ENCODE measurements at places on chromosomes 11 and 22.

GRCh38 chr11:2838091-2838490, 47.5 kb downstream of the CDKN1C start:
- DNase-seq, result no peak

- no peak for DNase-seq
These were observed 5.2 kb downstream of the C1QTNF6 start for GRCh38 chr22:37182949-37183245.

- no peak for DNase-seq
These were observed 6.9 kb downstream of the OSBPL5 start for GRCh38 chr11:3158131-3158591.

- peak; percentile 54 for DNase-seq
These were observed 63.4 kb downstream of the MYO7A start for GRCh38 chr11:77191429-77191822.

- DNase-seq, result no peak
These were observed 5.5 kb upstream of the IFITM10 start for GRCh38 chr11:1755692-1756561.

DNA sequence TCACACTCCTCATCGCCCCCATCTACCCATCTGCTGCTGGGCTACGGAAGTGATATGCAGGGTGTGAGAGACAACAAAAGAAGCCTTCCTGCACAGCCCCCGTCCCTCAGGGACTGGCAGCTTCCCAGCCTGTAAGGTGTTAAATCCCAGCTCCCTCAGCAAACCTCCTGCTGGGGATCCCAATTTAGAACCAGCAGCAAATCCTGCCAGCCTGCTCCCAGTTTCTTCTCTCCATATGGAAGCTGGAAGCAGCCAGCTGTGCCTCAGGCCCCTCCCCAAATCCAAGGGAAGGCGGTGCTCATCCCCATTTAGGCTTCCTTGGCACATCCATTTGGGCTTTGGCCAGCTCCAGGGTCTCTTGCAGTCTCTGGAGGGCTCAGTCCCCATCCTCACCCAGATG, 47.5 kb downstream of the PAMR1 start:
- no peak for DNase-seq

- peak; percentile 69 for DNase-seq
These were observed at the start of gene CYP2R1 for GRCh38 chr11:14892036-14892556. TSS of gene CYP2R1 (minus strand) at chr11:14892231. CDS start at chr11:14892205, 26 bp downstream.

- no peak for DNase-seq
These were observed 27.8 kb upstream of the TOP3B start for GRCh38 chr22:22010358-22010757.

GRCh38 chr11:68535098-68535497, 74.5 kb downstream of the PPP6R3 start:
- DNase-seq, result no peak

DNA sequence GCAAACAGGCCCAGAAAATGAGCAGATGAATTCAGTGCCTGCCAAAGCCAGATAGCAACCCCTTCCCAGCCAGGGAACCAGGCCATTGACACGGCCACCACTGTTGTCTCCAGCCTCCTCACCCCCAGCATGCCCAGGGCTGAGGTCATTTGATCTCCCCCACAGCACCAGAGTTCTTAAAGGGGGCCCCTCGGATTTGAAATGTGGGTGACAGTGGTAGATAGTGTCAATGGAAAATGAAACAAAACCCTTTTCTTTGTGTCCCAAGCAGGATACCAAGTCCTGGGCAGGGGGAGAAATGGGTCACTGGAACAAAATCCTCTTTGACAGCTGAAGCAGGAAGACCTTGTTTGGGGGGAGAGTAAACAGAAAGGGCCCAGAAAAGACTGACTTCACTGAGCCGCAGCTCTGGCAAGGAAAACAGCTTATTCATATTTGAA, 14.3 kb upstream of the ACCSL start:
- no peak for DNase-seq

- DNase-seq, result no peak
These were observed 192.6 kb upstream of the PITPNB start for GRCh38 chr22:28111501-28112189.

DNA sequence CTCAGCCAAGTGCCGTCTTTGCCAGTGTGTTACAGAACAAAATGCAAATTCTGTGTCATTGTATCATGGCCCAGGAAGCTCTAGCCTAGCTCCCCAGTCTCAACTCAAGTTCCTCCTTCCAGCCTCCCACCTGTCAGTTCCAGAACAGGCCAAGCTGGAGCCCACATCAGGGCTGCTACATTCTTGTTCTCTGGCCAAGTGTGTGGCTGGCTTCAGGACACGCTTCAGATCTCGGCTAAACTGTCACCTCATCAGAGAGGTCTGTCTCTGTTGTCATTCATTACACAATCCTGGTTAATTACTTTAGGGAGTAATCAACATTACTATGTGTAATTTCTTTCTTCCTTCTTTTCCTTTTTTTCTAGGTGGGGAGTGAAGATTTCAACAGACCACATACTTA, 347.0 kb upstream of the SYN3 start:
- no peak for DNase-seq

DNA sequence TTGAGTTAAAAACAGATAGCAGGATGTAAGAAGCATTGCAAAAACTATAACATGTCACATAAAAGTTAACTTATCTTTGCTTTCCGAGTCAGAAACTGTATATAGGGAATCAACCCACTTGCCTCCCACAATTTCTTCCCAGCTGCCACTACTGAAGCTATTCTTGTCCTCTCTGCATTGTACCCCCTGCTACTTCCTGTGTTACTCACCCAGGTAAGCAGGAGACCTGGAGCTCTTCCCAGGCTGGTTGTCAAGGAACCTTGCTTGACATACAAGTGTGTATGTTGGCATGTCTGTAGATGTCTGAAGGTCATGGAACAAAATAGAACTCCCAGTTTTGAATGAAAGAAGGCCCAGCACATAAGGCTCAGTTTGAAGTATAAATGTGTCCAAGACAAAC, 74.3 kb upstream of the LRRC4C start:
- DNase-seq, result no peak

- DNase-seq, result no peak
These were observed 50.8 kb downstream of the ATG16L2 start for GRCh38 chr11:72864702-72865655.

- no peak for DNase-seq
These were observed 1.2 kb downstream of the LRRC56 start for GRCh38 chr11:538431-539051.

DNA sequence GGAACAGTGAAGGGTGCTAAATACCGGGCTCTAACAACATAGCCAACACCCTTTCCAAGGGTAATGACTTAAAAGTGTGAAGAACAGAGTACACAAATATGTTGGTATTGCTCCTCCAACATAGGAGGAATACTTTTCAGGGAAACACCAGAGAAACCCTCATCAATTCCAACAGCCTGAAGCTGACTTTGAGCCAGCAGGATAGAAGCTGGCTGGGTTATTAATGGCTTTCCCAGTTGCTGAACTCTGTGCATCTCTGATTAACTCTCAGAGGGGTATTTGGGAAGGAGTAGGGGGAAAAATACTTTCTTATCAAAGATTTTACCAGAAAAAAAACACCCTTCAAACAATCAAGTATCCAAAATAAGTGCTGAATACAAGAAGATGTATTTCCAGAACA, 95.6 kb downstream of the AMBRA1 start:
- DNase-seq, result no peak

DNA sequence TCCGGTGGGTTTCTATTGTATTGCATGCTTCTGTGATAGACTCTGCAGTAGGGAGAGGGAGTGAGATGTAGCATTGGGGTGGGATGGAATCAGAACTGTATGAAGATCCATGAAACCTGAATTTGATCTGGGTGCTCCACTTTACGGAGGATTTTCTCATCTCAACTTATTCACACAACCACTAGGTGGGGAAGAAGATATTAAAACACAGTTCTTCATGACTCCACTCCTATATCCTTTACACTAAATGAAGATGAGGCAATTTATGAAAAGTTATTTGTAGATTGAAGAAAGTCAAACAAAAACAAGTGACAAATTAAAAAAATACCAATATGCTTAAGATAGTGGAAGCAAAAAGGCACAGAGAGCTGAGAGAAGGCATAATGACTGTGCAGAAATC, 92.6 kb upstream of the PDGFD start:
- no peak for DNase-seq

GRCh38 chr11:107791343-107792048, 67.1 kb downstream of the SLC35F2 start:
- no peak for DNase-seq

GRCh38 chr11:88597387-88597786, 259.9 kb upstream of the CTSC start:
- DNase-seq, result no peak

DNA sequence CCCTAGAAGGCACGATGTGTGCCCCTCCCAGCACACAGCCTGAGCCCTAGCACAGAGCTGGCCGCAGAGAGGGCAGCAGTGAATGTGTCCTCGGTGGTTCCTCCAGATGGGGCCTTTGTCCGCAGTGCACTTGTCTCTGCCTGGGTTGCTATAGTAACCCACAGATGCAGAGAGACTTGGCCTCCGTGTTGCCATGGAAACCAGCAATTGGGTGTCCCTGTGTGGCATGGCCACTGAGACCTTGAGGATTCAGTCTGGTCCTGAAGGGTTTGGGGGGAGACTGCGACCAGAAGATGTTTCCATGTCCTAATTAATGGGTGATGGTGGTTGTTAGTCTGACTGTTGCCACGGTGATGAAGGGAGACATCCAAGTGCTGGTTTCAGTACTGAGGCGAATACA, 42.6 kb upstream of the TUB start:
- no peak for DNase-seq

DNA sequence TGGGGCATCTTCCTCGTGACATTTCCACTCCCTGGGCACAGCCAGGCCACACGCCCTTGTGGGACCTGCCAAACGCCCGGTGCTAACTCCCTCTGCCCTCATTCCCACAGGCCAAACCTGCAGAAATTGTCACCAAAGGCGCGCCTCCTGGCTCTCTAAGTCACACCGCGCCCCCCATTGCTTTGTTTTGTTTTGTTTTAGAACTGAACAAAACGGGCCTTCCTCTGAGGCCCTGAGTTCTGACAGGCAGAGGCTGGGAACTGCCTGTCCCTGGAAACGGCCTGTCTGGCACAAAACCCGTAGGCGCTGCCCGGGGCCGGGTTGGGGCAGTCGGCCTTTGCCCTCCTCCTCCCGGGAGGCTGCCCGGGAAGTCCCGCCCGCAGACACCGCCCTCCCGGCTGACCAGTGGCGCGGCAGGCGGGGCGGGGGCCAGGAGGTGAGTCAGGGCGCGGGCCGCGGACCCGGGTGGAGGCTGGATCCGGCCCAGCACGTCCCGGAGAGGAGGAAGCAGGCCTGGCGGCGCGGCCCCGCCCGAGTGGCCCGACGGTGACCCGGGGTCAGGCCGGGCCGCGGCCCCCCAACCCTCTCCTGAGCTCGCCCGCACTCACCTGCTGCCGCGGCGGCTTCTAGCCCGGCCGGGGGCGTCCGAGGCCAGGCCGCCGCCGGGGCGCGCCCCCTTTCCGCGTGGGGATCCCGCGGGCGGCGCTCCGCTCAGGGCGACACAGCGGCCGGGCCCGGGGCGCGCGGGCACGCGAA, 465 bp downstream of the SUN2 start:
- DNase-seq, result no peak

DNA sequence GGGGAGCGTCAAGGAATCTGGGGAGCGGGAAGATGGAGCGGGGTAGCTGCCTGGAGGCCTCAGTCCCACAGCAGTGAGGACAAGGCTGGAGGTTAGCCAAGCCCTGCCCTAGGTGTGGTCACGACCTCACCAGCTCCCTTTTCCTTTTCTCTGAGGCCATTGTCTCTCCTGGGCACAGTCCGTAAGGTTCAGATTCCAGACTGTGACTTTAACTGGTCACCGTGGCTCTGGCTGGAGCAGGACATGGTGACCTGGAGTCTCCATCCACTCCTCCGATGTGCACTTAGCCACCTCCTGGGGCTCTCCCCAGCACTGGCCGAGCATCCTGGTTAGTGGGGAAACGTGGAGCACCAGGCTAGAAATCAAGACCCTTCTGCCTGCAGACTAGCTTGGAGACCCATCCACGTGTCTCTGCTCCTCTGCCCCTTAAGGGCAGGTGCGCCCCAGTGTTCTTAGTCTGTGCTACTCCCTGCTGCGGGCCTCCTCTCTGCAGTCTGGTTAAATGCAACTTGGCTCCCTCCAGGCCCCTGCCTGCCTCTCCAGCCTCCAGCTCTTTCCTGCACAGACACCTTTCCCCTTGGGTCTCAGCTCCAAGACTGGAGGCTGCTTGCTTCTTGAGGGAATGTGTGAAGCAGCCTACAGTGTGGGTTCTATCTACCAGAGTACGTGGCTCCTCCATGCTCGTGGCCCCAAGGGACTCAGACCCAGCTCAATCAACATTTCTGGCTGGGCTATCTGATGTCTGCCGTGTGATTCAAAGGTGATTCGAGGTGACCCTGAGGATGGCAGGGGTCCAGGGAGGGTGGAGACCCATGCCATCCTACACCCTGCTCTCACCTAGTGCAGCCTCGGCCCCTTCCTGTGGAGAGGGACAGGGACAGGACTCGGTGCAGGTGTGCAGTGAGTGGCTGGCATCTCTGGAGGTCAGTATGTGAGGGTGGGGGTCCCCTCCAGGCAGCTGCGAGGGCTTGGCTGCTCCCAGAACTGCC, 5.2 kb downstream of the SLC25A1 start:
- DNase-seq, result no peak

- DNase-seq, result peak; percentile 62
These were observed 81.9 kb downstream of the RAB30 start for GRCh38 chr11:82989628-82990404.

DNA sequence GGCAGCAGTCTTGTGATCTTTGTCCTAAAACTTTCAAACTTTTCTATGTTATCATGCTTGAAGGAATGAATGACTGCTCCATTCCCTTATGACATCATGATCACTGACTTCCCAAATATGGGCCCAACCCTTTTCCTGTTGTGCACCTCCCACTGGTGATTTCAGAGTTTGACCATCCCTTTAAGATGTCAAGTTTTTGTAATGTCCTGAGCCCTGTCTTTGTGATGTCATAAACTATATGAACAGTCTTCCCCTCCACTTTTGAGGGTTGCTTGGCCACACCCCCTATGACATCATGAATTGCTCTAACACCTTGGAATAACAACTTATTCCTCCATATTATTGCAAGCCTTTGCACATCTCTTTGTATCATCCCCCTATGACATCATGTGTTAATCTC, 16.5 kb upstream of the NUCB2 start:
- no peak for DNase-seq

- no peak for DNase-seq
These were observed 57.8 kb downstream of the ST14 start for GRCh38 chr11:130217133-130218031.
